Activated CD8-positive, alpha-beta memory T cell treated with anti-CD3 and anti-CD28 coated beads for 4 hours (primary cell): ENCODE measurements at places on chromosomes 5 and 9.
A peak's percentile ranks its signal among the peaks of the same experiment; 100 is the strongest.

GRCh38 chr5:75023368-75024159 lies 28.8 kb downstream of the GCNT4 start:
- DNase-seq: peak; percentile 11

- DNase-seq: no peak
Observed at GRCh38 chr5:73441378-73441777, 7.2 kb downstream of the FOXD1 start.

DNA sequence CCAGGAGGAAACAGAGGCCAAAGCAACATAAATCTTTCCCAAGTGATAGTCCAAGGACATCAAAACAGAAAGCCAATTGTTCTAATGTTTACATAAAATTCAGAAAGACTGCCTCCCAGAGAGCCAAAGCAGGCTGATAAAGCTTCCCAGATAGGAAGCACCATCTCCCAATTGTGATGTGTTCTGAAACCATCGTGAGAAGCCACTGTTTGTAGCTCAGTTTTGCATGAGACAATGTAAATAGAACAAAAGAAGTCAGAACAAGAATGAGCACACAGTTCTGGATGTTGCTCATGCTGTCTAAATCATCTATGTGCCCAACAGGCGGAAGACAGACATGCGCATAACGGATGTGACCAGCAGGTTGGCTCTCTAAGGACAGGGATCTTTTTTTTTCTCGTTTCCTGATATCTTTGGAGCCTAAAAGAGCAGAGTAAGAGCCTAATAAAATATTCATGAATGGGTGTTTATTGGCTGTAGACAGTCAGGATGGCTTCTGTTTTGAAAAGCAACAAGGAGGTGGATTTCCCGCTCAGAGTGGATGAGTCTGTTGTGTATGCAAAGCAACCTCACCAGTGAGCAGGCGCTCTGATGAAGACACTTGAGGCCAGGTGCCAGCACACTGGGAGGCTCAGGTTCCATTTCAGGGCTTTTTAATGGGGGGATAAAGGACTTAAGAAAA lies 113.6 kb downstream of the GNA14 start:
- no peak for DNase-seq

GRCh38 chr9:63728287-63728686 lies 1556.7 kb downstream of the FOXD4L5 start:
- DNase-seq: no peak

GRCh38 chr9:100602342-100602801 lies 24.5 kb downstream of the CAVIN4 start:
- DNase-seq: no peak

- DNase-seq: no peak
Observed at GRCh38 chr5:173736374-173736773, 119.9 kb upstream of the BOD1 start.

DNA sequence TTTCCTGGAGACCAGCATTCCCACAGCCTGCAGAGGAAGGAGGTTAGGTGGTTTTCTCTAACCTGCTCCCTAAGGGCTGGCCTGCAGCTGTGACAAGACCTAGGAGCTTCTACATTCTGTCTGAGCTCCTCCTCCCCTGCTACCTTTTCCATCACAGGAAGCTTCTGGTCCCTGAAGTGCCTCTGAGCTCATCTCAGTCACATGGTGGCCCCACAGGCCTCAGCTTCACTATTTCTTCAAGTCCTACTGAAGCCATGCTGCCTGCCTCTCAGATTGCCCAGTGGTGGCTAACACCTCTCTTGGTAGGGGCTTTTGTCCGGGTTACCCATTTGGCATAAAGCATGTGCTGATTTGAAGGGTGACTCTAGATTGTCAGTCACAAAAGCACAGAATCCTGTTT lies 259.4 kb downstream of the CRB2 start:
- no peak for DNase-seq

- DNase-seq: no peak
Observed at GRCh38 chr5:62421414-62421813, 8.9 kb downstream of the IPO11 start.

- DNase-seq: no peak
Observed at GRCh38 chr5:14168144-14168792, 25.1 kb downstream of the TRIO start.

GRCh38 chr5:122775550-122776542 lies 966 bp downstream of the SNX2 start:
- no peak for DNase-seq

DNA sequence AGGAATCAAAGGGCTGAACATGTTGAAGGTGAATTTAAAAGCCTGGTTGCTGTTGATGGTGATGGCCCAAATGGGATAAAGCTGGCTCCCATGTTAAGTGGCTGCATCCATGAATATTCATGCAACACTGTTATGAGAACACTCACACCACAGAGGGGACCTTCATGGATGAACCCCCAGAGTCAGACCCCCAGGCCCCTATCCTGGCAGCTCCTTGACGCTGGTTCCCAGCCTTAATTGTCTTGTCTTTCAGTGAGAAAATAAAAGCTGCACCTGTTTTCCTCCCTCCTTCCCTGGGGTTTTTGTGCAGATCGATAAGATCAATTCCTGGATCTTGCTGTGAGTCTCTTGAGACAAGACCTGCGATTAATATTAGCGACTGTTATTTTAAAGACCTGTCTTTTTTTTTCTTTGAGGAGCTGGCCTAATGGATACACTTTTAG lies 371.7 kb downstream of the ICE1 start:
- DNase-seq: no peak

DNA sequence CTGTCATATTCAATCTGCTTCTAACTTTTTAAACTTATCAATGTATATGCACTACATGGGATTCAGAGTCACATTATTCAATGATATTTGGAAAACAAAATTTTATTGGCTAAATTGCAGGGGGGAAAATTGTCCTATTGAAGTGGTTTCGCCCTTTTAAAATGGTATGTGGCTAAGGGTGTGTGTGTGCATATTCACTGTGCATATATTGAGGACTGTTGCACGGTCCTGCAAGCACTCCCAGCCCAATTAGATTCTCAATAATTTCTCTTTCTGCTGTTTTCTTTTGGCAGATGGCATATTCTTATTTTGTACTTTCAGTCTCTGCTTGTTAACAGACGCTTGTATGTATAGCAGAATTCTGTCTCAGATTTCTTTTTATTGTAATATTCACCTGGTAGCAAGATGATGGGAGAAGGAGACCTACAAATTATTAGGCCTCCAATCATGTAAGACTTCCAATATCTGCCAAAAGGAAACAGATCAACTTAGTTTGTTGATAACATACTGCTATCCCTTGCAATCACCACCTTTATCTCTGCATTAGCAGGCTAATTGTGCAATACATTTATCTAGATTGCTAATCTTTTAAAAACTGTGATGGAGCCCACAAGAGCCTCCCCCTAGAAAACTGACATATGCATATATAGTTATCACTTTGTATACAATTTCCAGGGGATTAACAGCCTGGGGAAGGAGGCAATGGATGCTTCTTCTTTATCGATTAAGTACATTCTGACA lies 411.5 kb downstream of the PLK2 start:
- DNase-seq: no peak

DNA sequence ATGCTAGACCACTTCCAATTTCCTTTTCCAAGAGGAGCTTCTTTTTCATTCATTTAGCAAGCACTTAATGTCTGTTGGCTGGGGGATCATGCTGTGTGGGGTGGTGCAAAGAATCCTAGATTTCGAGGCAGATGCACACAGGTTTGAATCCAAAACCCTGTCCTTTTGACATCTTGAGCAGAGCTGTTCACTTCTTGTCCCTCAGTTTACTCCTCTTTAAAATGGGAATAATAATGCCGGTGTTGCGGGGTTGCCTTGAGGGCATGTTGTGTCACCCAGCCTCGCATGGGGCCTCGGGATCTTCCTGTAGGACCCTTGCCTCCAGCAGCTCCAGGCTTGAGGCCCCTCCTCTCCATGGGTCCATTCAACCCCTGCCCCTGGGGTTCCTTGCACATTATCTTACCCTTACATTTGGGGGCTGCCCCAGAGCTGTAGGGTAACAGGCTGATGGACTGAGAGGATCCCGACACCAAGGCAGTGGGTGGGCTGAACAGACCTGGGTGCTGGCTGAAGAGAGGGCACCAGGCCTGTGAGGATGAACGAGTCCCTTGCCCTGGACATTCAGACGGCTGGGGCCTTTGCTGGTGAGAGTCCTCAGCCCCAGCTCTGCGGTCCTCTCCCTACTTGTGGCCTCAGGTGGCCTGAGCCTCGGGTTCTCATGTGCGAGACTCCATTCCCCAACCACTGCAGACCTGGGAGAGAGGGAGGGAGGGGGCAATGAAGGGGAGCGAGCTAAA lies 145.8 kb downstream of the BARX1 start:
- no peak for DNase-seq

DNA sequence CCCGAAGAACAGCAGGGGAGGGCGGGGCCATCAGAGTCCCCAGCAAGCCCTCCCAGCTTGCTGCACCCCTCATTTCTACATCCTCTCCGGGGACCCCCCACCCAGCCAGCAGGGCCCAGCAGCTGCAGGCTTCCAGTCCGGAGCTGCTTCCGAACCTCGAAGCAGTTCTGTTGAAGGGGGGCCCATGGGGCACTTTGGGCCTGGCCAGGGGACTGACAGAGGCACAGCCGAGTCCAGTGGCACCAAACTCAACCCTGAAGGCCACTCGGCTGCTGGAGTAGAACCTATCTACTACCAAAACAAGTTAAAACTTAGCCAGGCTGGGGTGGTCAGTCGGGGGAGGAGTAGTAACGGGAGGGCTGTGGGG lies 8.1 kb upstream of the CCDC187 start:
- DNase-seq: no peak

DNA sequence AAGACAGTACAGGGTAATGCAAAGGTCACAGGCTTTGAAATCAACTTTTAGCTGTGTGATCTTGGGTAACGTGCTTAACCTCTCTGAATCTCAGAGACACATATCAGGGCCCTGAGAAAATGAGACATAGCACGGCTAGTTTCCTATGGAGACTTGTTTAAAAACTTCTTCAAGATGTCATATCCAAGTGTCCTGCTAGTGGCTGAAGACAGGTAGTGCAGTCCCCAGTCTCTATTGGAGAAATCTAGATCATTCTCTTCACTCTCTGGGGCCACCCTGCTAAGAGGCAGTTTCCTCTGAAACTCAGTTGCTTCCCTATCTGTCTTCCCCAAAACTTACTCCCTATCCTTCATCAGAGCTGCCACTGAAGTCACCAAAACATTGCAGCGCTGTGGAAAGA lies 30.3 kb upstream of the GRXCR2 start:
- no peak for DNase-seq

- no peak for DNase-seq
Observed at GRCh38 chr9:95992536-95992935, 117.0 kb downstream of the ERCC6L2 start.

DNA sequence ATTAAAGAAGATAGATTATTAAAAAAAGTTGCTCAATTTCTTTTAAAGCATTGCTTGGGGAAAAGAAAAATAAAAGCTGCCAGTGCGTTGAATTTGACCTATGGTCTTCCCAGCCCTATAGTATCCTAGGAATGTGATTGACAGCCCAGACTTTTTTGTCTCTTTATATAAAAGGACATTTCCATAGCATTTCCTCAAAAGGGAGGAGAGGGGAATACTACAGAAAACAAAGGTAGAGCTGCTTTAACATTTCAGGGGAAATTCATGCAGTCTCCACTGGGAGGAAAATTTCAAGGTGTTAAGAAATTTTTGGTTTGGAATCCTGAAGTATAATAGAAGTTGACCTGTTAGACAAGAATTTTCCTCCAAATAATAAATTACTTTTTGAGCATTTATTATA lies 17.9 kb upstream of the GPR151 start:
- DNase-seq: no peak

- DNase-seq: no peak
Observed at GRCh38 chr5:72347801-72348308, 27.7 kb downstream of the PTCD2 start.

DNA sequence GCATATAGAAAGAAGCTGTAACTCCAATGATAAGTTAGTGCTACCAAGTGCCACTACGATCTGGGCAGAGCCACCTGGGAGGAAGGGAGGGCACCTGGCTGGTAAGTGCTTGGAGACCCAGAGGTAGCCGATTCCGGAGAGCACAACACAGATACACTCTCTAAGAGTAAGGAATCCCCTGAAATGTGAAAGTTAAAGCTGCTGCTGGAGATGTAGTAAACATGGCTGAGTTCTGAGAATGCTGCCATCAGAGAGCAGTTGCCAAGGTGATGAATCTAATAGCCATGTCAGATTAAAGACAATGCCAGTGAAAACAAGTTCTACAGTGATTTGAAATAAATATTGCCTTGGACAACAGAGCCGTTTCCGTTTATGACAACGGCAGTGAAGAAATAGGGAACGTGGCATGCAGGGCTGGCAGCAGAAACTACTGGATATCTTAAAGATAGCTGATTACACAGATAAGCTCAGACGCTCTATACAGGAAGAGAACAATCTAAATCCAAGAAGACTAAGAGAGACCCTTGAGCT lies 561.2 kb upstream of the C9orf72 start:
- DNase-seq: no peak

DNA sequence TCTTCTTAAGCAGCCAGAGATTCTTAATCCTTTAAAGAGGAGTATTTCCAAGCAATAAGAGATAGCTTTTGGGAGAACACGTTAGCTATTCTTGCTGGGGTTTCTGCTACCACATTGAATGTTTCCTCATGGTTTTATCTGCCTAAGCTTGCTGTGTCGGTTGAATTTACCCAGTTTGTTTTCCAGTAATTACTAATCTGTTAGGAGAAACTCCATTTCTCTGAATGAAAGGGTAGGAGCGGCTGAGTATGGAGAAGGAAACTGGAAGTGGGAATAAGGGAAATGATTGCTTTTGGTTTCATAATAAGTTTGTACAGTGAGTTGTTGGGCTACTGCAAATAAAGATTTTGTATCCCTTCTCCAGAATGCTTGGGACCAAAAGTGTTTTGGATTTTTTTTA lies 1.2 kb downstream of the JAK2 start:
- DNase-seq: no peak

DNA sequence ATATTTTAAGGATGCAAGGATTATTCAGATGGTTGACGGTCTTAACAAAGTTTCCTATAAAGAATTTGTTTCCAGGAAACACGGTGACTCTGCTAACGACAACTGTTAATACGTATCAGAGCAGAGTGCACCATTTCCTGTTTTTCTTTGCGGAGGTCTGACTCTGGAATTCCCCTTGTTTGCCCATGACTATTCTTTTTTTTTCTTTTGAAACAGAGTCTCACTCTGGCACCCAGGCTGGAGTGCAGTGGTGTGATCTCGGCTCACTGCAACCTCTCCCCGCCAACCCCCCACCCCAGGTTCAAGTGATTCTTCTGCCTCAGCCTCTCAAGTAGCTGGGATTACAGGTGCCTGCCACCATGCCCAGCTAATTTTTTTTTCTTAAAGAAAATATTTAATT lies 115.9 kb downstream of the CDC42SE2 start:
- DNase-seq: peak; percentile 51

- no peak for DNase-seq
Observed at GRCh38 chr5:149902177-149902576, 42.4 kb downstream of the PDE6A start.

DNA sequence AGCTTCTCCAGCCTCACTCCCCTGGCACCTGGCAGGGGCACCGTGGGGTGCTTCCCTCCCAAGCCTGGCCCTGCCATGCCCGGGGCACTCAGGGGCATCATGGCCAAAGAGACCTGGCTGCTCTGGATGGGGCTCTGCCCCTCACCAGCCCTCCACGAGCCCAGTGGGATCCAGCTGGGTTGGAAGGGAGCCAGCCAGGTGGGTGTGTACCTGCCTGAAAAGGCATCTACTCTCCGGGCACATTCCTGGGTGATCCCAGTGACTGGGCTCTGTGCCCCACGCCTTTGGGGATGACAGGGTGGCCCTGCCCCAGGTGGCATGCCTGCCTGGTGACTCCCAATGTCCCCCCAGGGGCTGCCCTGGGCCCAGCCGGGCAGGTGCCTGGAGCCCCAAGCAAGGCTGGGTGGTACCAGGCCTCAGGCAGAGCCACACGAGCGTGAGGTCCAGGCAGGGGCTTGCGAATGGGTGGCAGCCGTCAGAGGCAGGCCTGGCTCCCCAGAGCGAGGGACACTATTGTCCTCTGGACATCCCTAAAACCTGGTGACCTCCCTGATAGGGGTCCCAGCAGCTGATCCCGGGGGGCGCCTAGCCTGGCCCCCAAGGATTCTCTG lies 777 bp downstream of the GPSM1 start:
- DNase-seq: no peak
